ENCODE measurements at places on chromosomes 11 and 22.

DNA sequence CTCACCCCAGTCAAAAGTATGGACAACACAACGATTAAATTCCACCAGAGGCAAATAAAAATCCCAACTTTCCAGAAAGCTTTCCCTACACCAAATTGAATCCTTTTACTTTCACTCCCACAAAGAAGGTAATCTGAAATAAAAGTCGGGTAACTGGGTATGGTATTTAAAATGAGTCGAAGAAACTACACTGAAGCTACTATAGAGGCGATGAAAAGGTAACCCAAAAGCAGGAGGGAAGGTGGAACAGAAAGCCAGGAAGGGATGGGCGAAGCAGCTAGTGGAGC, 1.1 kb downstream of the PICALM start:
- no peak for DNase-seq

GRCh38 chr11:130006929-130007328, 4.3 kb upstream of the PRDM10 start:
- DNase-seq: no peak

DNA sequence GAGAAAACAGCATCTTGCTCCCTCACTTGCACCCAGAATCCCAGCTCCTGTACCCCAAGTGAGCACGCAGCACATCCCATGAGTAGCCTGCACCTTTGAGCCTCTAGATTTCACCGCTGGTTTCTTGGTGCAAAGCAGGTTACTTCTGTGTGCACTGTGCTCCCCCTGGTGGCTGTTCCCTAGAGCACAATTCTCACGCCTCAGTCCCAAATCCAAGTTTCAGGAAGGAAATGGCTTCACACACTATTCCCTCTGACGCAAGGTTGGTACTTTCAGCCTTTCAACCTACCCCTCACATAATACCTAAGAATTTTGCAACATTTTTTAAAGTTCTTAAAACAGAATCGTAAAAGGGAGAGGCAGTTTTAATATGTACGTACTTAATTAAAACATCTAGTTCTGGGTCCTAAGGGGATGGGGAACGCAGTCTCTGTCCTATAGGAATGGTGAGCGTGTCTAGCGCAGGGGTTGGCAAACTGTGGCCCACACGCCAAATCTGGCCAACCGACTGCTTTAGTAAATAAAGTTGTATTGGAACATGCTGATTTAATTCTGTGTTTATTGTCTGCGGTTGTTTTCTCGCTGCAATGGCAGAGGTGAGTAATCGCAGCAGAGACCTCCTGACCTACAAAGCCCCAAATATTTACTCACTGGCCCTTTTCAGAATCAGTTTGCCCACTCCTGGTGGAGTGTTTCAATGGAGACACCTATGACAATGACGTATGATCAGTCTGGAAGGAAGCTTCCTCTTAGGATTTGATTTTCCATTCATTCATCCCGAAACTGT, 27.5 kb downstream of the DHCR7 start:
- no peak for DNase-seq

DNA sequence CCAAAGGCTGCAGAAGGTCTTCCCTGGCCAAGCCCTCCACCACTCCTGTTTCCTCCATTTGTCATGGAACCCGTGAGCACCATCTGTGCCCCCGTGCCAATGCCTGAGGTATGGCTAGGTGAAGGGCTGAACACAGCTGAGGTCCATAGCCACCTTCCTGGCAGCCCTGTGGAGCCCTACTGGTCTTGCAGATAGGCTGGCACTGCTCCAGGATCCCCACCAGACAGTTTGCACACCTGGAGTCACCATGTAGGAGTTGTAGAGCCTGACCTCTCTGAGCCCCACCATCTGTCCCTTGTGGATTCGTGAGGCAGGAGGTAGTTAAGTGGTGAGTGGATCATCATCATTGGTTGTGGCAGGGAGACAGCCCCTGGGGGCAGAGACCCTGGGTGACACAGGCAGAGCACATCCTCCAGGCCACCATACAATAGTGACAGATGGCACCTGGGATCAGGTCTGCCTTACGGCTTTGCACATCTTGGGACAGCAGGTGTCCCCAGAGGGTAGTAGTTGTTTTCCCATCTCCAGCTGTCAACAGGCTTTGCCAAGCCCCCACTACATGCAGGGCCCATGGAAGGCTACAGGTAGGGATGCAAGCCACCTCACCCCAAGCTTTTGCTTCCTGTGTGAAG, 52.5 kb upstream of the SUSD2 start:
- DNase-seq: no peak

GRCh38 chr11:12687740-12688139, 13.5 kb downstream of the TEAD1 start:
- DNase-seq: no peak

DNA sequence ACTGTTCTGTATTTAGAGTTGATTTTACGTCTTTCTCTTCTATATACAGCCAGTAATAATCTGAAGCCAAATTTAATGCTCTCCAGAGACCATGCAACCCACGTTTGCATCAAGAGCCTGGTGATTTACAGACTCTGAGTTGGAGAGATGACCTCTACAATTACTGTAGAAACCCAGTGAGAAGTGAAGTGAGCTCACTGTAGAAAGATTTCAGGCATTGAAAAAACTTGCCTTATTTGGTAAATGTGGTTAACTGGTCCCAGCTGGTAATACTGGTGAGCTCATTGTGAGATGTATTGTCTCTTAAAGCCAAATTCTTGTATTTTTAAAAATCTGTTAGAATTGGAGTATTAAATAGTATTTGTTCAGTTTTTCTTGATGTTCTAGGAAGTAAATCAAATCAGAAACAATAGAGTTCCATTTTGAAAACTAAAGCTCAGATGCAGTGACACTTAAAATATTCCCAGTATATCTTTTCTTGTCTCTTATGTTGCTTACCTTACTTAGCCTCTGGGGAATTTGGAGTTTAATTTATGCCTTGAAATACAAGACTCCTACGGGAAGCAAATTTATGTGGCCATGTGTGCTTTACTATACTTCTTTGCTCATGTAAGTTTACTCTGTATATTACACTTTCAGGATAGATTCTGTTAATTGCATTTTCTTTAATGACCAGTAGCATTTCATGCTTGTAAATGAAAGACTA, 189.9 kb downstream of the ARHGAP42 start:
- DNase-seq: no peak

- no peak for DNase-seq
Measured at GRCh38 chr11:82842019-82842418, 58.2 kb downstream of the PRCP start.

DNA sequence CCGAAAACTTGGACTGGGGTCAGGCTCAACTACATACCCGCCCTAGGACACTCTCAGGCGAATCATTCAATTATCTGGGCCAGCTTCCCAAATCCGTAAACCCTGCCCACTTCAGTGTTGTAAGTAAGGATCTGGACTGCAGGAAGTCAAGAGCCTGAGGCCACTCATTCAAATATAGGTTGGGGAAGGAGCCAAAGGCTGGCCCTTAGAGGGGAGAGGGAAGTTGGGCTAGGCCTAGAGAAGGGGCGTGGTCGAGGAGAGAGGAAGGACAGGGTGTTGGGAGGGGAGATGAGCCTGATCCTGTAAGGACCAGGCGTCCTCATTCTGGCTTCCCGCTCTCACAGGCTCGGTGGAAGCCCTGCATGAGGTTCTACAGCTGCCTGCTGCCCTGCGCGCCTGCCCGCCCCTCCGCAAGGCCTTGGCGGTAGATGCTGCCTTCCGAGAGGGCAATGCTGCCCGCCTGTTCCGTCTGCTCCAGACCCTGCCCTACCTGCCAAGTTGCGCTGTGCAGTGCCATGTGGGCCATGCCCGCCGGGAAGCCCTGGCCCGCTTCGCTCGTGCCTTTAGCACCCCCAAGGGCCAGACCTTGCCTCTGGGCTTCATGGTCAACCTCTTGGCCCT, 3.0 kb downstream of the SAC3D1 start:
- no peak for DNase-seq

DNA sequence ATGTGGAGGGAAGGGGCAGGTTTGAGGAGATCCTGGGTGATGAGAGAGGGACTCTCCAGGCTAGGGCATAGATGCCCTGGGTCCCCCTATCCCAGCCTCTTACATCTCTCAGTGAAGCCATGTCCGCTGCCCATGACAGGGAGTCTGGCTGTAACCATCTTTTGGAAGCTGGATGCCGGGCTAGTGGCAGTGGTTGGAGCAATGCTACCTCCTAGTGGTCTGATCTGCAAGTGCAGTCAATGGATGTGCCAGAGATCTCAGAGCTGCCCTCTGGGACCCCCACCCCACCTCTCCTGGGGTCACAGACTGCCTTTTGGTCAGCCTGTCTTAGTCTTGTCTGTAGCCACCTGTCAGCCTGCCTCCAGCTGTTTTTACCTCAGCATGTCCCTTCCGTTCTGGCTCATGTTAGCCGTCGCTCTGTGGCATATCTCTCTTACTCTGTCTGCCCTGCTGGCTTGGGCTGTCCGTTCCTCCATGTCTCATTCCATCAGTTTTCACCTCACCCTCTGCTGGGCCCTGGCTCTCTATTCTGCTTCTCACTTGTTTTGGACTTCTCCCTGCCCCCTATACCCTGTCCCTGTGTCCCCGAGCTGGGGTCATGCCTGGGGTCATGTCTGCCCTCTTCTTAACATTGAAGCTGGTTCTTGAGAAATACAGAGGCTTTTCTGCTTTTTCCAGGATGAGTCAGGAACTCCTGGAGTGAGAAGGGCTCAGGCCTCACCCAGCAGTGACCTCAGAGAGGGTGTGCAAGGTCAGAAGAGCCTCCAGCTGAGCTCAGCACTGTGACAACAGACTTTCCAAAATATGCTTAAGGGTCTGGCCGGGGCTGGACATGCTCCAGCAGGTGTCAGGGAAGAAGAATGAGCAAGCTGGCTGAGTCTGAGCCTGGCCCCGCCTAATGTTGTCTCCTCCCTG, 52.0 kb upstream of the THY1 start:
- peak; percentile 13 for DNase-seq

DNA sequence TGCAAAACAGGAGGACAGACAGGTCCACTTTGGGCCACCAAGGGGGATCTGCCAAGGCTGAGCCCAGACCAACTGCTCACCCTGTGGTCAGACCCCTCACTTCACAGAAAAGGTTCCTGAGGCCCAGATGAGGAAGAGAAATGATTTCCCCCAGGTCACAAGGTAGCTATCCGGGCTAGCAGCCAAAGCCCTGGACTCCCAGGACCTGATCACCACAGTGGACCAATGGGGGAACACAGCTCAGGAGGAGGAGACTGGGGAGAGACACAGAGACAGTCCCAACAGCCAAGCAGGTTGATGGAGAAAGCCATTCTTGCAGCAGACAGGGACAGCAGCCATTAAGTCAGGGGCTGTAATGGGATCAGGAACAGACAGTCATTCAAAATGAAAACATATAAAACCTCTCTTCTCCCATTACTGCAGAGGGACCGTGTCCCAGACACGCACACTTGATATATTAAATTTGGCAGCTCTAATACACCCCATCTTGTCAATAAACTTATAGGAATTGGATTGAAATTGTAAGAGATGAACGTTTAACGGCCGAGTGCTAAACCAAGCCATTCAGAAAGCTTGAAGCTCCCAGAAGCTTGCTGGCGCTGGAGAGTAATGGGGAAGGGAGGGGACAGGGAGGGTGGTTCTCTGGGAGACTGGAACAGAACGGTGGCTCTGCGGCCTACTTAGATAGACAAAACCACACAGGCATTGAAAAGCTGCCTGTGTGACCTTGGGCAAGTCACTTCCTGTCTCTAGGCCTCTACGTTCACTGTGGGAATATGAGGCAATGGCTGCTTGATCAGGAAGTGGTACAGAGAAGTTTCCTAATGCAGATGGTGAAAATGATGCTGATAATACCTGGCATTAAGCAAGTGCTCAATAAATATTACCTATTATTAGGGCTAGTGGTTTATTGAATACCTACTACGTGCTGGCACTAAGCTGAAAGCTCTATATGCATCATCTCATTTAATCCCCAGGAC, 16.0 kb downstream of the ZMAT5 start:
- DNase-seq: no peak

GRCh38 chr11:10324474-10324873, 19.6 kb downstream of the ADM start:
- no peak for DNase-seq

DNA sequence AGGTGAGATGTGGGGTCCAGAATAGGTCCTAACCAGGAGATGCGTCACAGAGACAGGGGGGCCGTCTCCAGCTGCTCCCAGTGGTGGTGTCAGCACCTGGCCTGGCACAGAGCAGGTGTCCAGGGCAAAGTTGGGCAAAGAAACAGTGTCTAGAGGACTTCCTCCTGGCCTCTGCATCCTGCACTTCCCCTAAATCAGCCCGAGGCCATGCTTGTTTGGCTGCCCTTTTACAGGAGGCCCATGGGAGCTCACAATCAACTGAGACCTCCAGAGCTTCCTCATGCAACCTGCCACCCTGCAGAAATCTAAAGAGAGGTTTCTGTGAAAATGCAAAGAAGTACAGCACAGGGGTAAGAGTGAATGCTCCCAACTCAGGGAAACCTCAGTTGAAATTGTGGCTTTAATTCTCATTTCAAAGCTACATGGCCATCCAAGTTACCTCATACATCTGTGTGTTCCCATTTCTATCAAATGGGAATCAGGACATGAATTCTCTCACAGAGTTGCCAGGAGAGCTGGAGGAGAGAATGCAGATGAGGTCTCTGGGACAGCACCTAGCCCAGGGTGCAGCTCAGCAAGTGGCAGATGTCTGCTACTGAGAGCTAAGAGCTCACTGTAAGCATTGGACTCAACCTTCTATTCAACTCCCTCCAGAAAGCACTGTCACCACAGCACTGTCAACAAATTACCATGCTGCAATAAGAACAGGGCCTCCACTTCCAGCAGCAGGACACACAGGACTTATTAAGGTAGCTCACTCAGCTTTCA, 32.6 kb downstream of the TCIRG1 start:
- DNase-seq: no peak
